ENCODE measurements at places on chromosomes 12 and 14.

DNA sequence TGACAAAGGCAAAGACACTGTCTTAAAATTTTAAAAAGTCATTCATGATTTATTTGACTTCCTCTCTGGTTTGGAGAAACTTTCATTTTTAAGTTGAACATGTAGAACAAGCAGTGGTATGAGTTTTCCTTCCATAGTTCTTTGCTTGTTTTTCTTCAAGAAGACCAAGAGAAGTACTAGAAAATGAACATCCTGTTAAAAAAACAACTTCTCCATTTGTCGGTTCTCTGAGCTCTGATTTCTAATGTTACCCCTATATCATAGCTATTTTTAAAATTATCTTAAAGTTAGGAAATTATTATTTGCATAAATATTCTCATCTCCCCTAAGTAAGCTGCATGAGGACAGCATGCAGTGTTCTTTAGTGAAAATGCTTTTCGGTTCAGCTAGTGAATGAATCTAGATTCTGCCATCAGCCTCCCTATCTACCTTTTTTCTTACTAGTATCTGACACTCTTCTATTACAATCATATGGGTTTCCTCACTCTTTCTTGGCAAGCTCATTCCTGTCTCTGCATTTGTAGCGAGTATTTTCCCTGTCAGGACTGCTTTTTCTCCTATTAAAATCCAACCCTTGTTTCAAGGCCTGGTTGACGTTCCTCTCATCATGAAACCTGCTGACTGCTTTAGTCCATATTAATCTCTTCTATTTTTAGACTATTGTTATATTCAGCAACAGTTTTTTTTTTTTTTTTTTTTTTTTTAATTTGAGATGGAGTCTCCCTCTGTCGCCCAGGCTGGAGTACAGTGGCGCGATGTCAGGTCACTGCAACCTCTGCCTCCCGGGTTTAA is 15.8 kb downstream of the DIP2B start:
- DNase-seq = no peak

GRCh38 chr14:21346532-21347135 is 37.2 kb downstream of the SUPT16H start:
- peak; percentile 16 for DNase-seq

DNA sequence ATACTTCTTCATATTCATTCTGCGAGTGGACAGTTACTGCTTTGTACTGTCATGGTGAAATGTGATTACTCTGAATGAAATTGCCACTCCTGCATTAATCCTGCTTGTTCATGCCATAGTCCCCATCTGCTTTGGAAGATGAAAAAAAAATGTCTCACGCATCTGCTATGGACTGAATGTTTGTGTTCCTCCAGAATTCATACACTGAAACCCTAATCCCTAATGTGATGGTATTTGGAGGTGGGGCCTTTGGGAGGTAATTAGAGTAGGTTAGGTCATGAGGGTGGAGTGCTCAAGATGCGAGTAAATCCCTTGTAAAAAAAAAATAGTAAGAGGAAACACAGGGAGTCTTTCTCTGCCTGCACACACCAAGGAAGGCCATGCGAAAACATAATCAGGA is 427.2 kb downstream of the TMTC2 start:
- no peak for DNase-seq

GRCh38 chr12:57853864-57854556 is 7.5 kb upstream of the CTDSP2 start:
- no peak for DNase-seq

DNA sequence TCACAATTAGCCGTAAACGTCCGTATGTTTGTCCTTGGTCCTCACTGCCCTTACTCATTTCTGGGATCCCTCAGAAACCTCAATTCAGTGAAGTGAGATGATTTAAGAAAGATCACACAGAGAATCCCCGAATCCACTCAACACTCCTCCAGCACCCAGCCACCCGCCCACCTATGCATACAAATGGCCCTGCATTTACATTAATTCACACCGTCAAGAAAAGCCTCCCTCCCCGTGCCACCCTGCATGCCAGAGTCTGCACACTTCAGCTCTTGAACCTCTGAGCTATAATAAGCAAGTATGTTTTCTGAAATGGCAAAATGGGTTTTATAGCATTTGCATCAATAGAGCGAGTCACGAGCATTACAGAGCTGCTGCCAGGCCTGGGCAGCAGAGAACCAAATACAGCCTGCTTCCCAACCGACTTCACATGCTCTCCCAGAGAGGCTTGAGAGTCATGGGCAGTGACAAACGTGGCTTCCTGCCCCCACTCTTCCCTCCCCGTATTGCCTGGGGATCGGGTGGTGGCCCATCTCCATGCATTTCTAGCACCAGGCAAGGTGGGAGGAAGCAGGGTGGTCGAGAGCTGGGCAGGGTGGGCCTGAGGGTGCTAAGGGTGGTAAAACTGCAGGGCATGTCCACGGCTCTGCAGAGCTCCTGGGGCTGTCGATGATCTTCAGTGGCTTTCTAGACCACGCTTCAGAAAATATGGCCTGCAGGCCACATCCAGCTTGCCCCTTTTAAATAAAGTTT is 177.6 kb downstream of the RIMBP2 start:
- no peak for DNase-seq

DNA sequence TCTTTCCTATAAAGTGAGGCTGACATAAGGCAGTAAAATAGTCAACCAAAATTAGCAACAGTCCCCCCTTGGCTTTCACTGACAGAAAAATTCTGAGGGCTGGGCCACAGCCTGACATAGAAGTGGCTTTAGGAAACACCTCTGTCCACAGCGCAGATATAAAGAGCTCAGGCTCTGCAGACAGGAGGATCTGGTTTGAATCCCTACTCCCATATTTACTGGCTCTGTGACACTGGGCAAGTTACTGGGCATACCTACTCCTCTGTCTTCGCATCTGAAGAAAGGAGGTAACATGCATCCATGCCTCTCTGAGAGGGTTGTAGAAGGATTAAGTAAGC is 95.3 kb downstream of the STXBP6 start:
- no peak for DNase-seq

- no peak for DNase-seq
These were observed 811 bp upstream of the FBRSL1 start for GRCh38 chr12:132489078-132489601.

DNA sequence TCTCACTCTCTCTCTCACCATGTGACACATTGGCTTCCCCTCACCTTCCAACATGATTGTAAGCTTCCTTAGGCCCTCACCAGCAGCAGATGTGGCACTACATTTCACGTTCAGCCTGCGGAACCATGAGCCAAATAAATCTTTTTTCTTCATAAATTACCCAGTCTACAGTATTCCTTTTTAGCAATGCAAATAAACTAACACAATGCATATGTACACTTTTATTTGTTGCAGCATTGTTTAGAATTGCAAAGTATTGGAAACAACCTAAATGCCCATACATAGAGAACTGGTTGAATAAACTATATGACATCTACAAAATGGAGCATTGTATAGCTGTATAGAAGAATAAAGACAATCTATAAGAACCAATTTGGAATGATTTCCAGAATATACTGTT is 487.6 kb downstream of the FUT8 start:
- DNase-seq = no peak

- DNase-seq = no peak
These were observed 30.2 kb downstream of the TTC9 start for GRCh38 chr14:70671652-70672644.

DNA sequence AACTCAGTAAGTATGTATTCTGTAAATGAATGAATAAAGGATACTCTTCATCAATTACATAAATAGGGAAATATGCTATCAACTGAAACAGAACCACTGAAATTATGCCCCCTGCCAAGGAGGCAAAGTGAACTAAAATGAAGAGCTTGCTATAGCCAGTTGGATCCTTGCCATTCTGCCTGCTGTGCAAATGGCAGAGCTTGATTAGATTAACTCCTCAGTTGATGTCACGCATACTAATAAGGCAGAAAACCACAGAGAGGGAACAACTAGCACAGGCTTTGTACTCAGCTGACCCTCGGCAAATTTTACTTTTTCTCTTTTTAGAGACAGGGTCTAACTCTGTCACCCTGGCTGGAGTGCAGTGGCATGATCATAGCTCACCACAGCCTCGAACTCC is 36.7 kb upstream of the FERMT2 start:
- DNase-seq = no peak

GRCh38 chr12:75345531-75345930 is 11.1 kb downstream of the GLIPR1L1 start:
- no peak for DNase-seq

- no peak for DNase-seq
These were observed 89.3 kb upstream of the NAP1L1 start for GRCh38 chr12:76173756-76174155.

DNA sequence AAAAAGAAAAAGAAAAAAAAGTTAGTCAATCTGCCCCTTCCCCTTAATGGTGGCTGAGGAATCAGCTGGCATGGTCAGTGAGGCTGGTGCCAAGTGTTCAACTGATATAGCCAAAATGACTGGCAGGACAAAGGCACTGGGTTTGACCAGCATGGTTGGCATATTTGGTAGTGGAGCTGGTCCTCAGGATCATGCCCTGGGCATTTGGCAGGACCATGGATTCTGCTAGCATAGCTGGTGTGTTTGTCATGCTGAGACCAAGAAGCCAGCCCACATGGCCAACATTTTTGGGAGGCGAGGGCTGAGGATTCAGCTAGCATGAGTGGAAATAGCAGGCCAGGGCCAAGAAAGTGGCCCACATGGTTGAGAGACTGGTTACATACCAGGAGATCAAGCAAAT is 136.5 kb downstream of the FBXL14 start:
- peak; percentile 68 for DNase-seq

GRCh38 chr14:101630056-101630965 is 69.0 kb downstream of the DIO3 start:
- DNase-seq = no peak

GRCh38 chr12:5272018-5272785 is 159.7 kb upstream of the NTF3 start:
- no peak for DNase-seq

GRCh38 chr14:96920023-96920422 is 122.8 kb downstream of the VRK1 start:
- no peak for DNase-seq

DNA sequence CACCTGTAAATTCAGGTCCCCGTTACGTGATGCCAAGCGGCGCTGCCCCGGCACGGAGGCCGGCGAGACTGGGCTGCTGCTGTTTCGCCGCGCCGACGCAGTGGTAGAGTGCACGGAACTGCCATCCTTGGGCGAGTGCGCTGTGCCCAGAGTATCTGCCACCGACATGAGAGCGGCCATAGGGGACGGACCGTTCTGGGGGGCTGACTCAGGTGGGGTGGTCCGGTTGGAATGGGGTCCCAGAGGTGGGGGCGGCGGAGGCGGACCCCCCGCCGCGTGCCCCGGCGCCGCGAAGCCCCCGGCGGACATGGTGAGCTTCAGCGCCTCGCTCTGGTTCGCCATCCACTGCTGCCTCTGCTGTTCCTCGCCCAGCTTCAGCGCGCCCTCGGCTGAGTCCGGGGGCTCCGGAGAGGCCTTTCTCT is 2.8 kb downstream of the IRF2BPL start:
- DNase-seq = no peak

- no peak for DNase-seq
These were observed 24.4 kb downstream of the CYP46A1 start for GRCh38 chr14:99708449-99708848.

DNA sequence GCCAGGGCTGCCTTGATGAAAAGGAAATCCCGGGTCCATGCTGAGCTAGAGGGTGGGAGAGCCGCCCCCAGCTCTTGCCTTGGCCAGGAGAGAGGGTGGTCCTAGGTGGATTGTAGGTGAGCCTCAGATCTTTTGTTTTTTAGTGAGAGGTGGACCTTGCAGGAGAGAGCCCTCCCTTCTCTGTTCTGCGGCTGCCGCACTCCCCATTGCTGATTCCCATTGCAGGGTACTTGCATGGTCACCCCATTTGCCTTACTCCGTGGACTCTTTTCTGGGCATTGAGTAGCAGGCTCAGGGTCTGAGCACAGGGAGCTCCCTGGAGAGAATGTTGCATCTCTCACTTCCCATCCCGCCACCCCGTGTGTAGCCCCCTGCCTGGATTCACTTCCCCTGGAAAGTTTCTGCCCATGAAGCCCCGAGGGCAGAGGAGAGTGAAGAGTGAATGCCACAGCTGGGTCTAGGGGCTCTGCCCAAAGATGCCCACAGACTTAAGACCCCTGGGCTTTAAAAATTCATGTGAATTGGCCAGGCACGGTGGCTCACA is 10.2 kb downstream of the VASH1 start:
- no peak for DNase-seq

- no peak for DNase-seq
These were observed 287.3 kb downstream of the BCL11B start for GRCh38 chr14:98984719-98985041.

DNA sequence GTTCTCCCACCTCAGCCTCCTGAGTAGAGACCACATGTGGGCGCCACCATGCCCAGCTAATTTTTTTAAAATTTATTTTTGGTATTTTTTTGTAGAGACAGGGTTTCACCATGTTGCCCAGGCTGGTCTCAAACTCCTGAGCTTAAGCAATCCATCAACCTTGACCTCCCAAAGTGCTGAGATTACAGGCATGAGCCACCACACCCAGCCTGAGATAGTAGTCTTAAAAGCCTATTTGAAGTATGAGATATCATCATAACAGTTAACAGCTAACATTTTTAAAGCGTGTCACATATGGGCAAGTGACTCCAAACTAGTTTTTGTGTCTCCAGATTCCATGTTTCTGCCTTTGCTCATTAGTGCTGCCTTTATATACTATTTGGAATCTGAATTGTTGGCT is 74.6 kb upstream of the WSCD2 start:
- DNase-seq = no peak

DNA sequence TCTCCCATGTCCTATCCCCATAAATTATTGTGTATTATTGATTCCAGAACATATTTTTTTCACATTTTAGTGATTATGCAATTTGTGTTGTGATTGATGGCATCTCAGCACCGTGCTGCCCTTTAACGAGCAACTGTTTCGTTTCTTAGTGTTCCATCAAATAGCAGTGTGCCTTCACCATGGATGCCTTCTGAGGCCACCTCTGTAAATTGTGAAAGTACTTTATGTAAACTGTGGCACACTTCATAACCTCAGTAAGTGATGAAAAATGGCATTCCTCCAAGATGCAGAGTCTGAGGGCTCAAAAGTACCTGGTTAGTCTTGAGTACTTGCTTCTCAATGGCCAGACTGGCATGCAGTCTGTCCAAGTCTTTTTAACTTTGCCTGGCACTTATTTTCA is 8.2 kb downstream of the CHST11 start:
- no peak for DNase-seq

DNA sequence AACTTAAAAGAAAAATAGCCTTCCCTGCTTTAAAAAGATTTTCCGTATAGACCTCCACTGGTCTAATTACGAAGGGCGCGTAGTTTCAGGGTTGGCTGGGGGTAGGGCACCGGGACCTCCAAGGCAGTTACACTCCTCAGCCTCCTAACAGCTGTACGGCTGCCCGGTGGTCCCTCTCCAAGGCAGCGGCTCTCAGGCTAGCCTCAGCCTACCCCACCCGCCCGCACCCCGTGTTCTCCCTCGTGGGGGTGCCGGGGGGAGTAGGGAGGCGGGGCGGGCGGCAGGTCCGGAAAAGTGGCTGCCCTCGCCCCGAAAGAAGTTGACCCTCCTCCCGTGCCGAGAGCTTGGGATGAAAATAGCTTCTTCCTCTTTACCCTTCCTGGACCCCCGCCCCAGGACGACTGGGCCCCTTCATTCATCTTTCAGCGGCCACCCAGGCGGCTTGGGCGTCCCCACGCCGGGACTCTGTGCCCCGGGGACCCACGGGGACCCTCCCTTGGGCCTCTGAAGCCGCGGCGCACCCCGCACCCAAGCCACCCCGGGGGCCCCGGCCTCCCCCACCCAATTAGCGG is 991 bp upstream of the RCOR1 start:
- DNase-seq = no peak

- DNase-seq = no peak
These were observed 268.0 kb upstream of the TMEM132C start for GRCh38 chr12:127998988-127999387.

All from AG09319 (cell line).